NCI-H187 treated with DMSO at 0.1 percent for 48 hours (cell line): ENCODE measurements at places on chromosomes 7 and 10.

DNA sequence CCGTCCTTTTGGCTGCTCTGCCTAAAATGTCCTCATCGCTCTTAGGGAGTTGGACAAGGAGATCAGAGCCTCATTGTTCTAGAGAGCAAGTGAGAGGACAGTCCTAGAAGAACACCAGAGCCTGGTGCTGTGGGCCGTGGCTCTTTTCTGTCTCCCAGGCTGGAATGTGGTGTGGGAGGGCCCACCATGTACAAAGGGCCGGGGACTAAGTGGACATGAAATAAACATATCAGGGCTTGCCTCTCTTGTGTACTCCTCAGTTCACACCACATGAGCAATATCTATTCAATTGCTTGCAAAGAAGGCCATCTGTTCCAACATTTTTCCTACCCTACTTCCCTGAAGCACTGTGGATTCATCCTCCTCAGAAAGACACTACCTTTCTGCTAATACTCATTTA lies 510.4 kb downstream of the SUGCT start:
- DNase-seq: no peak

- DNase-seq: no peak
Measured at GRCh38 chr7:44390701-44391100, 65.3 kb upstream of the CAMK2B start.

GRCh38 chr10:58695022-58695421 lies 182.3 kb downstream of the BICC1 start:
- no peak for DNase-seq

DNA sequence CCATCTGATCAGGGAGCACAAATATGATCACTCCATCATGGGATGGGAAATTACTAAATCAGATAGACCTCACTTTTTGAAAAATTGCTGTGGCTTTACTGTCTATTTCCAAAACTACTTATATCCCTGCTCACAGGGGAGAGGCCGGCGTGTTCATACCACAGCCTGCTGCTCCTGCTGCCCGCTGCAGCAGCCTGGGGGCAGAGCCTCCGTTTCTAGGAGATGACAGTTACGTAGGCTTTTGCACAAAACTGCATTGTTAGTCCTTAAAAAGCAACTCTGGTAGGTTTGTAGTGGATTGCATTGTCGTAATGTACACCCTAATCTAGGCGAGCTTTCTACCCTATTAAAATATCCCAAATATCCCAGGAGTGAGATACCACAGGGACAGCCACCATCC lies 203.7 kb downstream of the EBF3 start:
- no peak for DNase-seq

DNA sequence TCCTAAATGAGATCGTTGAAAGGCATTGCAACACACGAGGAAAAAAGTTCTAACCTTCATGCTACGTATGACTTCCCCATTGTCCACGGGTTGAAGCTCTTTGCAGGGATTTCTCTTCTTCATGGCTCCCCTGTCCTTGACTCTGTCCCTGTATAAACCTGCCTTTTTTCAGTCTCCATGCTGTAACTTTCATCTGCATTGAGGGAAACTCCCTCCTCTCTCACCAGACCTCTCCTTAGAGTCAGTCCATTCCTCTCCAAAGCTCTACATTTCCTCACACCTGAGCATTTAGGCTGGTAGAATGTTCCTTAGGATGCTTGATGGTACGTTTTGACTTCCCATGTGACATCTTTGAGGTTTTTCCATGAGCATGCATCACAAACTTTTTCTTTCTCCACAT lies 134.2 kb upstream of the FAM171A1 start:
- DNase-seq: no peak

- DNase-seq: no peak
Measured at GRCh38 chr10:111246814-111247452, 170.1 kb downstream of the ADRA2A start.

- DNase-seq: no peak
Measured at GRCh38 chr10:90889636-90890035, 17.9 kb downstream of the RPP30 start.

- DNase-seq: no peak
Measured at GRCh38 chr7:84187813-84188510, 6.6 kb downstream of the SEMA3A start.

- DNase-seq: no peak
Measured at GRCh38 chr10:66627156-66627555, 298.7 kb upstream of the LRRTM3 start.

GRCh38 chr10:110500515-110500905 lies 2.8 kb downstream of the DUSP5 start:
- no peak for DNase-seq

DNA sequence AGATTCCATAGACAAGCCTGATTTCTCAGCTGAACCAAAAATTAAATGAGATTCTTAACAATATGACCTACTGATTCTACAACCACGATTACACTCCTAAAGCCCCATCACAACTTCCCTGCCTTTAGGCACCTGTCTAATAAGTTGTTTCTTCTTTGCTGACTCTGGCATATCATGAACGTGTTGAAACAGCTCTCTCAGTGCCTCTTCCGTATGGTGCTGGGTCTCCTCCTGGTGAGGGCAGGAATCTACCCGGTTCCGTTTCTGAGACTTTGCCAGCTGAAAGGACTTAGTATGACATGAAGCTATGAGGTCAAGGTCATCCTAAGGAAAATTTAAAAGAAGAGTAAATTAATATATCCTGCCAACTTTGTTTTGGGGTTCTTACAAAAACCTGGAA lies 48.6 kb downstream of the ARHGAP19 start:
- DNase-seq: no peak

GRCh38 chr10:47332371-47332770 lies 10.1 kb downstream of the GDF2 start:
- no peak for DNase-seq

- no peak for DNase-seq
Measured at GRCh38 chr7:925601-926000, 28.9 kb downstream of the ADAP1 start.

DNA sequence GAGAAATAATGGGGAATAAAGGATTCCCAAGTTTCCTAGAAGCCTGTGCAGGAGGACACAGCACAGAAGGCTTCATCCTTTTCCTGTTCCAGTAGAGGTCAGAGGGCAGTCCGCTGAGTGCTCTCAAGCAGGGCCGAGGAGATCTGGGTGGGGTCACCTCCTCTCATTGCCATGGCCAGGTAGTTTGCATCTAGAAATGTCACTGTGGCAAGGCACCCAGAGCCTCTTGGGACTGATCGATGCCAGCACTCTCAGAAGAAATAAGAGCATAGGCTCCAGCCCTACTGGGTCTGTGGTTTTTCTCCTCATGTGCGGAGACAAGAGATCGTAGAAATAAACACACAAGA lies 7.9 kb downstream of the NUB1 start:
- DNase-seq: no peak

DNA sequence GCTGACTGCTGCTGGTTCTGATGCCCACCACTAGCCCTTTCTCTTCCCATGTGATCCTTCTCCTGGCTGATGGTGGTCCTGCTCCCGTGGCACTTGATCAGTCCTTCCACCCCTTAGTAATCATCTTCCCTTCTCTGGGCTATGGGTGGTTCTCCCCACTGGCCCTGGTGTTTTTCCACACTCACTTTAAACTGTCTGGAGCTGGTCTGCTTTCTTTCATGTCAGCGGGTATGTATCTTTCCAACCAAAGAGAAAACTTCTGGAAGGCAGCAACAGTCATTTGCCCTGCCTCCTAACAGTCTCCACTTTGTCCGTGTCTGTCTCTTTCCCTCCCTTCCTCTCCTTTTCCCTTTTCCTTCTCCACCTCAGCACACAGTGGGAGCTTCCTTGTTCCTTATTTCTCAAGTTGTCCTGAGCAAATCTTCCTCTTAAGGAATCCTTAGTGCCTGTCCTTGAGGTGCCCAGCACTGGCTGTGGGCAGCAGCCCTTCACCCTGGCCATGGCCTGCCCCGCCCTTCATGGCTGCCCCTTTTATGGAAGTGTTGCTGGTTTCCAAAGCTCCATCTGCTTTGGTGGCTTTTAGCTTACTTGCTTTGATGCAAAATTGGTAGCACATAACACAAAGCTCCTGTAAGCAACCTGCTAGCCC lies 189.0 kb downstream of the TCF7L2 start:
- DNase-seq: no peak

- no peak for DNase-seq
Measured at GRCh38 chr7:105309235-105310169, 79.2 kb downstream of the SRPK2 start.

DNA sequence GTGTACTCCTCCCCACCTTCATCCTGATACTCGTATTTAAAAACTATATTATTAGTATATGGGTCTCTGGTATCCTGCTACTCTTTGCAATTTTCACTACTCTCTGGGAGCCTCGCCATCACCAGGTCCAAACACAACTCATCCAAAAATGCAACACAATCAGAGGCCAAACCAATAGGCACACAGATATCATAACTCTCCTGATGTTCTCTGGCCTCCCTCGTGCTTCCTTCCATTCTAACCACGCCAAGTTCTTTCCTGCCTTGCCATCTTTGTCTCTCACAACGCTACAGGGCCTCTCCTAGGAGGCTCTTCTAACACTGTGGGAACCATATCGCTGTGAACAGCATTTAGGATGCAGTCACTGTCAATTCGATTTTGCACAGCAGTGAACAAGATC lies 7.3 kb downstream of the RHEB start:
- DNase-seq: no peak

GRCh38 chr10:83574770-83575169 lies 564.5 kb upstream of the GHITM start:
- no peak for DNase-seq

DNA sequence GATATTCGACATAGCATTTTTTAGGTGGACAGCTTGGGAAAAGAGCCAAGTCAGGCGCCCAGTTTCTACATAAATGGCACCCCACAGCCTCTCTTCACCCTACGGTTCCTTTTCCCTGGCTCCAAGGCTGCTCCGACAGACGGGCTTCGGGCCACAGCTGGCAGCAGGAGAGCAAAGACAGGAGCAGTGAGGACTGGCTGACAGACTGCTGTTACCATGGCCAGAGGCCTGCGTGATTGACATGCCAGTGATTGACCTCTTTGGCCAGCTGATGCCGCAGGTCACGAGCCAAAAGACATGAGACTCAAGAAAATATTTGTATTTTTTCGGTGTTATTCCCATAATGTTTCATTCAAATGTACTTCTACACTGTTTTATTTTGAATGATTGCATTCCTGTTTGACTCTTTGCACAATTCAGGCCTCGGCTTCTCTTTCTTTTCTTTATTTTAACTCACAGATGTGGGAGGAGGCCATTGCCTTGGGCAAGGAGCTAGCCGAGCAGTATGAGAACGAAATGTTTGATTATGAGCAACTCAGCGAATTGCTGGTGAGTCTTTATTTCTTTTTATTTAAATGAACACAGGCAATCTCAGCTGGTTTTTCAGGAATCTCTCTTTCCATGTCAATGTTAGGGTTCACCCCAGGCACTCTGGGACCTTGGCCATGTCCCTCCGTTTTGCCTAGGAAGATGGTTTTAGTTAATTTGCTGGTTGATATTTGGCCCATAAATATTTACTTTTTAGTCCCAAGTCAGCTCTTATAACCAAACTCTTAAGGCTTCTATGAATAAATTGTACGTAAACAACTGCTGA lies 146.3 kb upstream of the NPS start:
- DNase-seq: no peak

DNA sequence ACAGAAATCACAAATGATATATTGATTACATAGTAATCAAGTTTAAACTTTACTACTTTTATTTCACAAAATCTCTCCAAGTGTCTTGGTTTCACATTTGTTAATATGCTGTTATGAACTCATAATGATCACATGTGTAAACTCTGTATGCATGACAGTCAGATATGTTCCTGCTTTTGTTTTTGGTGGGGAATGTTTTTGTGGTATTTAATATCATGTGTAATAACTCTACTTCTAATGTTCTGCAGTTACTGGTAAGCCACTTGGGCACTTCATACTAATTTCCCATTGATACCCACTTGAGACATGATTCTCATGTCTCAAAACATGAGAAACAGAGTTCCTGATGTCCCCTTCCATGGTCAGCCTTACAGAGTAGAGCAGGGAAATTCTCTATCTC lies 109.1 kb upstream of the INHBA start:
- no peak for DNase-seq

- no peak for DNase-seq
Measured at GRCh38 chr10:51501396-51501795, 198.0 kb downstream of the CSTF2T start.

- no peak for DNase-seq
Measured at GRCh38 chr7:128914566-128915151, 4.2 kb upstream of the KCP start.

GRCh38 chr7:157482025-157482424 lies 145.2 kb downstream of the DNAJB6 start:
- no peak for DNase-seq

DNA sequence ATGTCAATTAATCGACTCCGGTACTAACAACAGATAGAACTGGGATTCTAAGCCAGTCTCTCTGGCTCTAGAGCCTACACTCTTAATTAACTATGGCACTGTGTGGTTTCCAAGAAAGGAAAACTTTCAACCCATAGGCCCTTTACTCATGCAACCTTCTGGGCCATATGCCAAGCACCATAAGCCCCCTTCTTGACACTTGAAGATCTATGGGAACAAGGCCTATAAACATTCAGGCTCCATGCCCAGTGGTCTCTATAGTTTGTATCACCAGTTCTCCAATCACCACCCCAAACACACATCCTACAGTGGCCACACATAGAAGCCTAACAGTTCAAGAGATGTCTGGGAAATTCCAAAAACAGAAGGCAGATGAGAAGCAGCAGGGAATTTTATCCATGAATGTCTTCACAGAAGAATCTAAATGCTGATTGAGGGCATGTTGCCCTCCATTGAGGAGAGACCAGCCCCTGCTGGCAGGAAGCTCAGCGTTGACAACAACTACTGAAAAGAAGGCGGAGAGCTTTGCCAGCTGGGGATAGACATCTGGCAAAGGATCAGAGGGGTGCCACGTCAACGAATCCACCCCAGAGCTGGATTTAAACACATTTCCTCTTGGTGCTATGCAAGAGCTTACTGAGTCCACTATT lies 64.4 kb downstream of the GRM3 start:
- no peak for DNase-seq

GRCh38 chr10:23656735-23657134 lies 217.9 kb downstream of the OTUD1 start:
- no peak for DNase-seq

DNA sequence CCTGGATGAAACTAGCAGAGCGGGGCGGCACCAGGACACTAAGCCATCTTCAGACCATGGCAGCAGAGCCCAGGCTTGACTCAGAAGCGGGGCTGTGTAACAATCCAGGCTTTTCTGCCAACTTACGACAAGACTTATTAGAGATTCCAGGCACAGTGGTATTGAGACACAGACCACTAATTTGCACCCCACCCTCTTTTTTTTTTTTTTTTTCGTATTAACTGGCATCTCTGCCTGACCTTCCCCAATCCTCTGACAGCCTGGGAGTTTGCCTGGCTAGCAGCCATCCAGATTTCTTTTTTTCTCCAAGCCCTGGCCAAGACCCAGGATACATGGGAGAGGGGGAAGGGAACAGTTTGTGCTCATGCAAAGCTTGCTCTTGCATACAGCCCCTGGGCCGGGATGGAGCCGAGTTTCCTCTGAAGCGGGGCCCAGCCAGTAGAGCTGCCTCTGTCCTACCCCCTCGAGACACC lies 182.4 kb downstream of the PLXNA4 start:
- no peak for DNase-seq
